ENCODE measurements at places on chromosomes 12 and 14. TPM values are rescaled to one million over a fixed set of nuclear protein-coding genes. Genes with fewer than 3 reads are reported as not detected.

RPL10L gene
- total RNA-seq, result not detected

MDGA2 gene
- 84.4 TPM for total RNA-seq

BATF gene
- total RNA-seq, result 1.6 TPM

NKX2-1 gene
- total RNA-seq, result 21.5 TPM

NCKAP5L gene
- total RNA-seq, result 14.5 TPM

MCRS1 gene
- total RNA-seq, result 37.8 TPM

SYT1 gene
- 235 TPM for total RNA-seq

BBOF1 gene
- 16.1 TPM for total RNA-seq
